ENCODE measurements at places on chromosomes 12 and 14. TPM values are rescaled to one million over a fixed set of nuclear protein-coding genes. Genes with fewer than 3 reads are reported as not detected.

The TTC9 gene
- 1.7 TPM for total RNA-seq

The TAS2R30 gene
- 0.81 TPM for total RNA-seq

The ACACB gene
- 146 TPM for total RNA-seq

The SELPLG gene
- total RNA-seq = 5.0 TPM

The IAPP gene
- total RNA-seq = not detected

The PKP2 gene
- total RNA-seq = 406 TPM

The TAC3 gene
- not detected for total RNA-seq

The DTX1 gene
- total RNA-seq = 3.2 TPM

The DENND5B gene
- total RNA-seq = 45.1 TPM

The GALNT6 gene
- total RNA-seq = 0.74 TPM

The TRHDE gene
- total RNA-seq = 0.19 TPM

The KCNH3 gene
- 1.2 TPM for total RNA-seq

The STAC3 gene
- total RNA-seq = 2.7 TPM

DNA sequence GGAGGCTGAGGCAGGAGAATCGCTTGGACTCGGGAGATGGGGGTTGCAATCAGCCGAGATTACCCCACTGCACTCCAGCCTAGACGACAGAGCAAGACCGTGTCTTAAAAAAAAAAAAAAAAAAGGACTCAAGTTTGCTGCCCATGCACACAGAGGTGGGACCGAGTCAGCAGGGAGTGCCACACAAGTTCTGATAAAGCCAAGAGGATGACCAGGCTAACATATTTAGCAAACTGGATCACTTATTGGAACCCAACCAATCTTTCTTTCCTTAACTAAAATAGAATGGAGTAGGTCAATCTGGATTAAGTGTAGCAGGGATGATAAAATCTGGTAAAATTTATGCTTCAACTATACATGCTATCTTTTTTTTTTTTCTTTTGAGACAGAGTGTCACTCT lies 190.4 kb upstream of the FOXN3 start:
- no peak for DNase-seq

- DNase-seq = no peak
Observed at GRCh38 chr14:58501214-58501816, 73.8 kb downstream of the KIAA0586 start.

- no peak for DNase-seq
Observed at GRCh38 chr12:58639318-58639934, 280.9 kb downstream of the LRIG3 start.

DNA sequence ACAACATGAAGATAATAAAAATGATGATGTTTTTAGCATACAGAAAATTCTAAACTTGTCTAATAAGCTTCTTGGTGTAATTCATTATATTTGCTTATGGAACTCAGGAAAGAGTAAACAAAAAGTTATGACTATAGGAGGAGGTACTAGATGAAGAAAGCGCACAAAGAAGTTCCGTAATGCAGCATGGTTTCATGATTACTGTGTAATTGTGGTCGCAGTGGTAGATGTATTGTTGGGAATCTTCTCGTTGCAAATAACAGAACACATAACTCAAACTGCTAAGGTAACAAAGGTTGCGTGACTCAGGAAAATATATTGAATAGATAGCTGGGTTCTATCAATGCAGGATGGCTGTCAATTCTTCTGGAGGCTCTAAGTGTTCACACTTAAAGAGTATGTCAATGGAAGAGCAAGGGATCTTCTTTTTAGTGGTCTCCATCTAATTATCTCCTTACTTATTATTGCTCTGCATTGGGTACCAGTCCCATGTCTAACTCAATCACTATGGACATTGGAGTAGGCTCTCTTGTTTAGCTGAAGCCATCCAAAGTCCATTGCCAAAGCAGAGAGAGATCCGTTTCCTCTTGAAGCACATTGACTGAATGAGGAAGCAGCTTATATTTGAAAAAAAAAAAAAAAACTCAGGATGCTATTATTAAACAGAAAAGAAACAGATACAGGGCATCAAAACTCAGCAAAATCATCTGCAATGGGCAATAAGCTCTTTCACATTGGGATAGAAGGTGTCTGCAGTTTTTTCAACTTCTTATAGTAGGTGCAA lies 283.4 kb upstream of the ATP2B1 start:
- DNase-seq = no peak

- no peak for DNase-seq
Observed at GRCh38 chr14:68563251-68564131, 229.4 kb downstream of the ZFP36L1 start.

- DNase-seq = no peak
Observed at GRCh38 chr12:109596418-109597244, 23.0 kb downstream of the MVK start.

- DNase-seq = no peak
Observed at GRCh38 chr14:50109342-50109741, 7.0 kb downstream of the VCPKMT start.

DNA sequence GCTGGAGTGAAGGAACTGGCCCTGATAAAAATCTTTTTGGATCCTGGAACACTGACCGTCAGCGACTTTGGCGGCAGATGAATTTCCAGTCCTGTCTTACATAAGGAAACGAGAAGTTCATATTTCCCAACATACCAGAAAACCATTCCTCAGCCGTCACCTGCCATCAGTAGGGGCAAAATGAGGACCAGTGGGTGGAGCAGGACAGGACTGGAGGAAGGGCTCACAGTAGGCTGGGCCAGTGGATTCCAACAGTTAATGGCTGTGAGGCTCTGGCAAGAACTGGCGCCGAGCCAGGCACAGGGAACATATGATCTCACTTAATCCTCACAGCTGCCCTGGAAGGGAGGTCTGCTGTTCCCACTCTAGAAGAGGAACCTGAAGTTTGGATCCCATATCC lies 67.2 kb upstream of the FAM181A start:
- no peak for DNase-seq

DNA sequence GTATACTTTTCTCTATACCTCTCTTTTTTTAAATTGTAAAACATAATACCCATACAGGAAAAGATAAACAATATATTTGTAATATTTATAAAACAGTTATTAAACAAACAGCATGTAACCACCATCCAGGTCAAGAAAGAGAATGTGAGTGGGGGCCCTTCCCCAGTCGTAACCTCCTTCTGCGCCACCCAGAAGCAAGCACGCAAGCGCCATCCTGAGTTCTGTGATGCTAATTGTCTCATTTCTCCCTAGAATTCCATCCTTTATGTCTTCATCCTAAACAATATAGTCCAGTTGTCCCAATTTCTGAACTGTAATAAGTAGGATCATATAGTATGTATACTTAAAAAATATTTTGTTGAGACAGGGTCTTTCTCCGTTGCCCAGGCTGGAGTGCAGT lies 129.5 kb downstream of the EXOC5 start:
- DNase-seq = no peak

GRCh38 chr12:30364822-30365221 lies 330.8 kb downstream of the IPO8 start:
- DNase-seq = no peak

DNA sequence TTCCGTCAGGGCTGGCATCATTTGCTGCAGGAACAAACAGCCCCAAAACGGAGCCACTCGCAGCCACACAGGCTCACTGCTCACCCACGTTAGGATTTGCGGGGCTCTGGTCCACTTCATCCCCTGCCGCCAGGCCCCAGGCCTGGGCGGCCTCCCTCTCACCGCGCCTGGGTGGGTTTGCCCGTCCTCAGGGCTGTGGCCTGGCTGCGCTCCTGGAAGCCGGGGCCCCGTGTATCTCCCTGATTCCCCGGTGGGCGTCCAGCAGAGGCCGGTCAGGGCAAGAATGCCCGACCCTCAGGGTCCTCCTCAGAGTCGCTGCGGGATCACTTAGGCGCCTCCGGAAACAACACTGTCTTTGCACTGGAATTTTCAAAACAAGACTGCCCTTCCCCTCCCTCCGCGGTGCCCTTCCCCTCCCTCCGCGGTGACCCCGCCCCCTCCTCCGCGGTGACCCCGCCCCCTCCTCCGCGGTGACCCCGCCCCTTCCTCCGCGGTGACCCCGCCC lies 15.7 kb upstream of the FBRSL1 start:
- DNase-seq = no peak

GRCh38 chr14:104794993-104795780 lies at the start of gene AKT1:
Gene AKT1 (minus strand): TSS chr14:104795748. CDS start chr14:104792643, 3,105 bp downstream.
- peak; percentile 45 for DNase-seq

- no peak for DNase-seq
Observed at GRCh38 chr12:63928305-63928704, 83.8 kb downstream of the SRGAP1 start.

DNA sequence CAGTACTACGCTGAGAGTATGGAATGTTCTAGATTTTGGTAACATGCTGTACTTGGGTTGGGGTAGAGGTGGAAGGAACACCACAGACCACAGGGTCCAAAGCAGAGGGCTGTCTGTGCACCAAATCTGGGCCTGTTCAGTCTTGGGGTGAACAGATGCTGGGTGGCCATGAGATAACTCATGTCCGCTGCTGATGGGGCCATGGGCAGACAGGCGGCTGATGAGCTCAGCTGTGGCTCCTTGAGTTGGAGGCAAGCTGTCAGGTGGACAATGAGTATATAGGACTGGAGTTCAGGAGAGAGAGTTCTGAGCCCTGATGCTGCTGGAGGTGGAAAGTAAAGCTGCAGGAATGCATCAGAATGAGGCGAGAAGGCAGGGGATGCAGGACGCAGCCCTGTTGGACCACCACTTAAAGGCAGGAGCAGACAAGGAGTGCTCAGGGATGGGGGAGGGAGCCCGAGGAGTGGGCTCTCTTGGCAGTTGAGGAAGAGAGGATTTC lies 6.2 kb downstream of the SMIM41 start:
- DNase-seq = no peak

DNA sequence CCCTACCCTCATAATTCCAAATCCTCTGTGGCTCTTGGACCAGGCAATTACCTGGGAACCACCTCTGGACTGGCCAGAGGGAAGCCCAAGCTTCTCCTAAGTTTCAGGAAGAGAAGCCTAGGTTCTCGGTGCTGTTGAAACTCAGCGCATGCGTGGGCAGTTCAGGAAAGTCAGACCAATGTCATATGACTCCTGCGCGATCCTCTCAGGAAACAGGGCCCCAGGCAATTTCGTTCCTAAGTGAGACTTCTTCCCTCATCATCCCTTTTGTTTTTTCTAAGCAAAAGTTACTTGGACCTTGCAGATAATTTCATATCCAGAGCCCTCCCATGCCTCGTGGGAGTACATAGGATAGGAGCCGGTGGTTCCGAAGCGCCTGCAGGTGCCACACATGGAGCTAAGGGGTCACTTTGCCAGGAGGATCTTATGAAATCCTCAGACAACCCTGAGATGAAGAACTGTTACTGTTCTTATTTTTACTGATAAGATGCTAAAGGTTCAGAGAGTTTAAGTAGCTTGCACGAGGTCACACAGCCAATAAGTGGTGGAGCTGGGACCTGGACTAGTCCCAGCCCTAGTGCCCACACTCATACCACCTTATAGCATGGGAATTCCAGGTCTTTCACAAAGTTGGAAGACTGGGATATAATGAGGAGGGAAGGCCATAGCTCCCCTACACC lies 168.2 kb downstream of the ZFP36L1 start:
- DNase-seq = no peak

- no peak for DNase-seq
Observed at GRCh38 chr12:3600039-3600720, 109.2 kb downstream of the PRMT8 start.

Measured in heart left ventricle (tissue), 16 donors.